ENCODE measurements at places on chromosomes 1 and 21.

GRCh38 chr1:111733183-111733991, 5.8 kb downstream of the INKA2 start:
- H3K27ac ChIP-seq = no peak overlapping the region
- H3K4me1 ChIP-seq = no peaks in the 10 kb centered on the region
- no peaks in the 10 kb centered on the region for H3K36me3 ChIP-seq
- H3K4me3 ChIP-seq = no peak overlapping the region

DNA sequence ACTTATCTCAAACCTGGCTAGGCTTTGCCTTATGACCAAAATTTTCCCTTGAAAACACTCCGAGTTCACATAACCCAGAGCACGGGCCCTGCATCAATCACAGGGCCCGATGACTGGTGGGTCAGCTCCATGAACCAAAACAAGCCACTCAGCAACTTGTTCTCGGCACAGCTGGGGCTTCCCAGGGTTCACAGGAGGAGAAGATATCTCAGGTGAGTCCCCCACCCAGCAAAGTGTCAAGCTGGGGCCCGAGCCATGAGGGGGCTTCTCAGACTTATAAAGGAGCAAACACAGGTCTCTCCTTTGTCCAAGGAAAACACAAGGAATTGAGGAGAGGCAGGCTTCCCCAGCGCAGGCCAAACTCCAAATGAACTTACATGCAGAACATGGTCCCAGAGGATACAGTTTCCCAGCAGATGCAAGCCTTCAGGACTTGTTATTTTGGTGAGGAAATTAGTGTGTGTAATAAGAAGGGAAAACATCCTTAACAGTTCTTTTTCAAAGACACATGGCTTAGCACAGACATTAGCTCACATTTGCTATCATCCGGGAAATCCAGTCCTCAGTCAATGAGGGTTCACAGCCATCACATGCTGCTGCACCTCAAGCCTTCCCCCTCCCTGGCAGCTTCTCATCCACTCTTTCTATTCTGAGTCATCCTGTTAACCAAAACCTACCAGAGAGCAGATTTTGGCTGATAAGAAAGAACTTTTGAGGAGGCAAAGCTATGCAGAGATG, 98.1 kb upstream of the NFIA start:
- no peaks in the 10 kb centered on the region for H3K36me3 ChIP-seq
- H3K27me3 ChIP-seq = no peaks in the 10 kb centered on the region
- no peak overlapping the region for H3K27ac ChIP-seq
- no peak for DNase-seq
- no peaks in the 10 kb centered on the region for H3K4me1 ChIP-seq
- H3K4me3 ChIP-seq = no peak overlapping the region

DNA sequence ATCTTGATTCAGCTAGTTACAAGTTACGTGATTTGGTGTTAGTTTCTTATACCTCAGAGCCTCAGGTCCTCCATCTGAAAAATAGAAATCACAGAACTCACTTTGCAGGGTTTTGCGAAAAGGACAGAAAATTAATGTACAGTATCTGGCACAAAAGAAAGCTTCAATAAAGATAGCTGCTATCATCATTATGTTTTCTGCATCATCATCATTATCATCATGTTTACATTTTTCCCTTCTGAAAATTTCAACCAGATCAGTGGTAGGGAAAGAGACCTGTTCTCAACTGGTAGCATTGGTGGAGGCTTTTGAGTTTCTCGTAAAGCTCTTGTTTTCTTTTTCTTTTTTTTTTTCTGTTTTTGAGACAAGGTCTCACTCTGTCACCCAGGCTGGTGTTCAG, 174.7 kb upstream of the PBX1 start:
- no peaks in the 10 kb centered on the region for H3K27me3 ChIP-seq
- H3K27ac ChIP-seq = no peak overlapping the region
- H3K4me3 ChIP-seq = no peak overlapping the region

GRCh38 chr1:221053889-221054288, 174.6 kb downstream of the HLX start:
- H3K4me1 ChIP-seq = no peaks in the 10 kb centered on the region
- no peaks in the 10 kb centered on the region for H3K27me3 ChIP-seq
- H3K4me3 ChIP-seq = no peak overlapping the region
- H3K36me3 ChIP-seq = no peaks in the 10 kb centered on the region
- no peak overlapping the region for H3K27ac ChIP-seq

GRCh38 chr1:156435545-156436140, 64.9 kb downstream of the MEF2D start:
- no peak for DNase-seq
- no peaks in the 10 kb centered on the region for H3K4me1 ChIP-seq
- H3K27me3 ChIP-seq = peaks cover 99% of the 10 kb centered on the region
- no peak overlapping the region for H3K27ac ChIP-seq

Data from RWPE2 (cell line).